ENCODE measurements at places on chromosomes 2 and 18.

- DNase-seq: no peak
These were observed 72.5 kb downstream of the RIF1 start for GRCh38 chr2:151482171-151482725.

DNA sequence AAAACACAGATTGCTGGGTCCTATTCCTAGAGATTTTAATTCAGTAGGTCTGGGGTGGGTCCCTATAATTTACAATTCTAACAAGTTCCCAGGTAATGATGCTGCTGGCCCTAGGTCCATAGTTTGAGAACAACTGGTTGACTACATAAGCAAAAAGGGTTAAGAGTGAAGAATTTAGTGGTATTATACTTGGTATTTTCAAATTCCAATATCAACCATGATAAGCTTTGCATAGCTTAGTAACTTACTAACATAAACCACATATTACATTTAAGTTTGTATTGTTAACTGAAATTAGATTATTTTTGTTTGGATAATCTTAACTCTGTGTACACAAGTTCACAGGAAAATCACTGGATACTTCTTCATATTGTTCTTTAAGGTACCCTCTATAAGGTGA lies 862.9 kb upstream of the ACVR2A start:
- no peak for DNase-seq

DNA sequence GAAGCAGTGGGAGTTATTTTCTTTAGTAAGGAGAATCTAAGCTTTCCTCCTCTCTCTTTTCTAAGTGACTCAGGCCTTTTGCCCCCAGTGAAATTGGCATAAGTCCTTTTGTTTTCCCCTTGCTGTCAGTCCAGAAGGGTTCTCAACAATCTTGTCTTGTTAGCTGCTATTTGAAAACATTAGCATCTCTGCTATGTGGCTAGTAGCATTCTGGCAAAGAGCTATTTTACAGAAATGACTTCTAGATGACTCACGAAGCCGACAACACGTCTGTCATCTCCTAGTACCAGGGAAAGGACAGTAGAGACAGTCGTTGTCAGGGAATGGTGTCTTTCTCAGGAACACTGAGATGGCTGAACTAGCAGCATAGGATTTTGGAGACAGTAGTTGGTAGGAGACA lies 14.7 kb downstream of the SMARCAL1 start:
- peak; percentile 50 for DNase-seq

- no peak for DNase-seq
These were observed 53.0 kb upstream of the ALPP start for GRCh38 chr2:232325324-232326273.

DNA sequence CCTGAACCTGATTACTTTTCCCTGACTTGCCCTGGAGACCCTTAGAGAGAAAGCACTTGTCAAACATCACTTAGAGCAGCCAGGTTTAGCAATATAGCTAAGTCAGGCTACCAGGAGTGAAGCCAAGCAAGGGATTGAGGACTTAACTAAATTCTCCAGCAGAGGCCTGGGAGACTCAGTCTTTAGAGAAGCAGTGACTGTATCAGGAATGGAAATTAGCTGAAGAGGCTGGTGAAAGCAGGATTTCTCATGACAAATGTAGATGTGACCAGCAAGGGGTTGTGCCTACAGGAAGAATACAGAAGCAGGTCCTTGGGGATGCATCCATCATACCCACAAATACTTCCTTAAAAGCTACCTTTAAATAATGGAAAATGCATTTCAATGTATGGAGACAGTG lies 368.9 kb upstream of the MEIS1 start:
- no peak for DNase-seq

- DNase-seq: peak; percentile 11
These were observed 25.0 kb downstream of the FASTKD2 start for GRCh38 chr2:206790311-206790935.

DNA sequence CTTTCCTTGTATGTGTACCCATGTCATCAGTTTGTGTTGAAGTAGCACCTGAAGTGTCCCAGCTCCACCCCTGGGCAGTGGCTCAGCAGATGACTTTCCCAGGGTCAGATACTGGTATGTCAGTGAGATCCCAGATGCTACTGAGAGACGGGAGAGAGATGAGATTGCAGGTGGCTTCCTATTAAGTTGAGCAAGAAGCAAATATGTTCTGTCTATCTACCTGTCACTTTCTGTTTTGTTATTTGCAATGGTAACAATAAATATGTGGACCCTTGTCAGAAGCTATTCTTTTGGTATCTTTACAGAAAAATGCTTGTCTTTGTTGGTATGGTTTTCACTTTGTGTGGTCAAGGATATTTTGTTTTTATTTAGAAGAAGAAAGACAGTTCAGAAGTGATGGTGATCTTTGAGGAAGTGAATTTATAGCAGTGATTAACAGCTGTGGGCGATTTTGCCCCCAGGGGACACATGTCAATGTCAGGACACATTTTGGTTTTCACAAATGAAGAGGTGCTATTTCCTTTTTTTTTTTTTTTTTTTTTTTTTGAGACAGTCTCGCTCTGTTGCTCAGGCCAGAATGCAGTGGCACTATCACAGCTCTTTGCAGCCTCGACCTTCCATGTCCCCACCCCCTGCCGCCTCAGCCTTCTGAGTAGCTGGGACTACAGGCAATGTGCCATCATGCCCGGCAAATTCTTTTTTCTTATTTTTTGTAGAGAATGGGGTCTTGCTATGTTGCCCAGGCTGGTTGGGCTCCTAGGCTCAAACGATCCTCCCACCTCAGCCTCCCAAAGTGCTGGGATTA lies 21.4 kb downstream of the MGAT5 start:
- DNase-seq: no peak

- DNase-seq: no peak
These were observed 942 bp upstream of the CETN1 start for GRCh38 chr18:579238-579637.

- DNase-seq: no peak
These were observed 159.8 kb downstream of the GALNT3 start for GRCh38 chr2:165634282-165634681.

DNA sequence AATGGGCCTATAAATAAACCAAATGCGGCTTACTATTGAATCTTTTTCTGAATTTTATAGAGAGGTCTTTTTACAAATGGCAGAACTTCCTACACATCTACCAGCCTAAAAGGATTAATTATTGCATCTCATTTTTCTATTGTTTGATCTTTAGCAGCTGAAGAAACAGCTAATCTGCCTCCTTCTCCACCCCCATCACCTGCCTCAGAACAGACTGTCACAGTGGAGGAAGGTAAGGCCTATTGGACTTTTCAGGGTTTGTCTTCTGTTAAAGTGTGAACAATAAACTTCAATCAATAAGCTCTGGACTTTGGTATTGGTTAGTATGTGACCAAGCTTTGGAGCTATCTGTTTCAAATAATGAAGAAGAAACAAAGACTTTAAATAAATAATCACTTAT lies 91.0 kb upstream of the UNC80 start:
- DNase-seq: no peak

- DNase-seq: no peak
These were observed 105.3 kb downstream of the SH3RF3 start for GRCh38 chr2:109234355-109234754.

DNA sequence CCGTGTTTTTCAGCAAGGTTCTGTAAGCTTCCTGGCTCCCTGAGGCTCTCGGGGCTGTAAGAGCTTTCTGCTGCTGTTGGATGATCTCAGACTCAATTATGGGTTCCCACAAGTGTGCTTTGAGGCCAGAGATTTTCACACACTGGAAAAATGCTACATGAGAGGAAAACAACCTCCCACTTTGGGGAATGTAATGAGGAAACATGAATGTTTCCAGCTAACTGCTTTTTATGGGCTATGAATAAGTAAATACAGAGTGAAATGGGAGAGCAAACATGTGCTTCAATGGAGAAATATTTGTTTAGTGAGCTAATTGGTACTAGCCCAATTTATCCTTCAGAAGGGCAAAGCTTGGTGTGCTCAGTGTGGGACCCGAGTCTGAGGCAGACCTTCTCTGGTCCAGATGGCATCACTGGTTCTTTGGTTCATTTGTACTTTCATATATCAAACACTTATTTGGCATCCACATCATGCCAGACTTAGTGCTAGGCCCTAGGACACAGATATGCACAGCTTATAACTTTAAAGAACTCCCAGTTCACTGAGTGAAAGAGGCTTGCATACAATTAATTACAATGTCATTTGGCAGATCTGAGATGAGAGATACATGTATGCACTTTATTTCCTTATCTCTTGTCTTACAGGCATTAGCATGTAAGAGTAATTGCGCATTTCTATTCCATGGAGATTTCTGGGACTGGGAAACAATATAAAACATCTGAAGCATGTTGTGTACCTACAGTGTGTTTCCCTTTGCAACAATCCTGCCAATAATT lies 248.8 kb downstream of the RDH14 start:
- DNase-seq: peak; percentile 51

DNA sequence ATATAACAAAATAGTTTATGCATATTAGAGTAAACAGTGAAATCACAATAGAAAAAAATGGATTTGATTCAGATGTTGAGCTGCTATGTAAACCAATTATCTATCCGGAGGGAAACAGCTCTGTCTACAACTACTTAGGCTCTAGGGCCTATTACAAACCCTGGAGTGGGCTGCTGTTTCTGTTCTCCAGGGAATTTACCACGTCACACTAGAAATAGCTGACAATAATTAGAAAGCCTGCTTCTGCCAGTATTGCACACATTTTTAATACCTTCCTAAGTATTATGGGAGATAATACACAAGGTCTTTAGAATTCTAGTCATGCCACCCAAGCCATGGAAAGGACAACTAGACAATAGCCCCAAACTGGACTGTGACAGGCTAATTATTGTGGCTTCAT lies 411.1 kb downstream of the FIGN start:
- DNase-seq: no peak

DNA sequence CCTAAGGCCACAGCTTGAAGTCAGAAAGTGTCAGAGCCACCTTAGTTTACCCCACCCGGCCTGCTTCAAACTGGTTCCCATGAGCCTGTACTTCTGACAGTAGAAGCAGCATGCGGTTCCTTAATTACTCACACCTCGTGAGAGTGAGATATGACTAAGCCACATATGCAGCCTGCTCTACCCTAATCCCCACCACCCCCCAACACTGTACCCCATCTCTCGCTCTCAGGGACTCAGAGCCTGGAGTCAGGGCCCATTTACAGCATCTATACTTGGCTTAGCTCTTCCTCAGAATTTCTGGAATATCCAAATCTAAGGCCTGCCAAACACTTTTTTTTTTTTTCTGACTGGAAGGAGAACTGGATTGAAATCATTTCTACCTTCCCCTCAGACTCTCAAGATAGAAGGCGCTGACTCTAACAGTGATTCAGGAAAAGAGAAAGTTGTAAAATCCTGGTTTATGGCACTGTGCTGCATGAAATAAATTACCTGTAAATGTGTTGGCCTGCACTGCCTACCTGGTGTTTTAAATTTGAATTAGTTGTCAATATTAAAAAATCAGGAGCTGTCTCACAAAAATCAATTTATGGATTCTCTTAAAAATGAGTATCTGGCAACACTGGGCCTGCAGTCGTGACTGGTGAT lies 360.0 kb downstream of the RND3 start:
- no peak for DNase-seq

- no peak for DNase-seq
These were observed 159.7 kb upstream of the BOD1L2 start for GRCh38 chr18:56987236-56987635.

DNA sequence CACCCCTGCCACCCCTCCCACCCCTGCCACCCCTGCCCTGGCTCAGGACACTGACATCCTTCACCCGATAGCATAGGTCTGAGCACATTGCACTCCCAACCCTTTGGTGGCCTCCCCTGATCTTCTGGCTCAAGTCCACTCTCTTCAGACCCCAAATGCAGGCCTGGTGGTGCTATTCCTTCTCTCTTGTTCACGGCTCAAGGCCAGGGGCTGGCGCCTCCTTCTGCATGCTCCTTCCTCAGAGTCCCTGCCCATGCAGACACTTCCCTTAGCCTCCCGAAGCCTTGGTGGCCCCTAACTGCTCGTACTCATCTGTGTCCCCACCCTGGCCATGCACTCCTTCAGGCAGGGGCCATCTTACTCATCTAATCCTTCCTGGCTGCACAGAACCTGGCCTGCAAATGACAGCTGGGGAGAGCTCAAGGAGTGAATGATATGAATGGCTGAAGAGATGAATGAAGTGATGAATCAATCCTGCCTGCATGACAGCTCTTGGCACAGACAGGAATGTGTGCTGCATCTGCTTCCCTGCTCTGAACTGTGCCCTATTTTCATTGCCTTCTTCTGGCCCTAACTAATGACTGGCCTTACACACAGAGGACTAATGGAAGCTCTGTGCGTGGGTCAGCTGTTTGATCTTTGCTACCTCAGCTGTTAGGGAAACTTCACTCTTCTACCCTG lies 290.8 kb downstream of the DYSF start:
- no peak for DNase-seq

GRCh38 chr2:41723526-41723925 lies 324.3 kb upstream of the PKDCC start:
- no peak for DNase-seq

DNA sequence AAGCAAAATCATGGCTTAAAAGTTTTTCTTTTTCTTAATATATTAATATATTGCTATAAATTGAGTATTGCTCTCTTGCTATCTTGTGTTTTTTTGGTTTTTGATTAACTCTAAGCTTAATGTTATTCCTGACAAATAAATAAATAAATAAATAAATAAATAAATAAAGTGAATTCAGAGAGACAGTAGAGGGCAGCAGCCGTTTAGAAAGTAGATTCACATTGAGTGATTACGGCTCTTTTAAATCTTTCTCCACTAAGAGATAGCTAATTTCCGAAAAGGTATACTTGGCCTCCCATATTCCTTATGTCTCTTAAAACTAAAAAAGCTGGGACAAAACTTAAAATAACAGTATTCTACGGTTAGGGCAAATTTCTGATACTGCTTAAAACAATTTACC lies 34.3 kb downstream of the MSH2 start:
- DNase-seq: peak; percentile 25

DNA sequence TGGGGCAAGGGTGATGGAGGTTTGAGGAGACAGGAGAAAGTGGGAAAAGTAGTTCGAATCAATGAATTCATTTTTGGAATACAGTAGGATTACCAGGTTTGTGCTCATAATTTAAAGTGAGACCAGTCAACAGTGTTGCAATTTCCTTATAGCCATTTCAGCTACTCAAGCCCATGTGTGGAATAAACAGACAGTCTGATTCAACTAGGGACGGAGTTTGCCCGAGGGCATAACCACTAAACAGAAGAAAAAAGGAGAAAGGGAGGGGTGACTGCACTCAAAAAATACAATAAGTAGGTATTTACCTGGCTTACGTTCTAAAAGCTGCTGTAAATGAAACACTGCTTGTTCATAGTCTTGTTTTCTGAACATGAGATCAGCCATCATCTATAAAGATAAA lies 55.2 kb downstream of the TTC21B start:
- no peak for DNase-seq

DNA sequence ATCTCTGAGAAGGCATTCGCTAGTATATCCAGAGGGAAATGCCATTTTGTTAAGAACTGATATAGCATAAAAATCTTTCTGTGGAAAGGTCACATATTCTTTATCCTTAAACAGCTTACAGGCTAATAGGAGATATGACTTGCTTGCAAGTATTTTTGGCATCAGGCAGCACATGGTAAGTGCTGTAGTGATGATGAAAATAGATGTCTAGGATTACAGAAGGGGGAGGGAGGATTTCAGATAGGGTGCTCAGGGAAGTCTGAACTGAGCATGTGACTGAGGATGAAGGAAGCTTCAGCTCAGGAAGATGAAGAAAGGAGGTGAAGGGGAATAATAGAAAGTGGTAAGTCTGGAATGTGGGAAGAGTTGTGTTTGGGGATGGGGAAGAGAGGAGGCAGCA lies 158.5 kb upstream of the NOSTRIN start:
- no peak for DNase-seq

All from fibroblast of skin of left quadriceps (primary cell).